B cell (primary cell): ENCODE measurements at places on chromosomes 5 and 9.
A peak's percentile ranks its signal among the peaks of the same experiment; 100 is the strongest.

DNA sequence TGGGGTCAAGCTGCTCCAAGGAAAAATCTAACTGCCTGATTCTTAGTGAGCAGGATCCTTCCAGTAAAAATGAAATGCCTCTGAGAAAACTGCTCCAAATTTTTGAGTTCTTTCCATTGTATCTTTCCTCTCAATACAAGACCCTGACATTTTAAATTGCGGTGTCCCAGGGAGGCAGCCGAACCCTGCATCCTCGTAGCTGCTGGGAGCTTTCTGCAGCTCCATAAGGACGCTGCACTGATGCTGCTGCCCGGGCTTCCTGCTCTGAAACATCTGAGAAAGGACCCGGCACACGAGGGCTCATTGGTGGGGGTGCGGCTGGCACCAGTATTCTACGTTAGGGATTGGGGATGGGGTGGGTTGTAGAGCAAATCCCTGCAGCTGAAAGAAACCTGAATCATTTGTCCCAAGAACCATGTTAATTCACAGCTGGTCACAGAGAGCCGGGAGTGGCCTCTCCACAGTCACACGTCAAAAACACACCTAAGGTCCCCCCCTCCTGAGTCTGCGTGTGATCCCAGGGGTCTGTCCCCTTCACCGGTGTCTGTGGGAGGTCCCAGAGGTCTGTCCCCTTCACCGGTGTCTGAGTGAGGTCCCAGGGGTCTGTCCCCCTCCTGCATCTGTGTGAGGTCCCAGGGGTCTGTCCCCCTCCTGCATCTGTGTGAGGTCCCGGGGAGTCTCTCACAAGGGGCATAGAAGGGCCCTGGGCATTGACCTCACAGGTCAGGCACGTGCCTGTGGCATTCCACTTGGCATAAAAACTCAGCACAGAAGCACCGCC is 63.4 kb upstream of the ZNF354B start:
- H3K27ac ChIP-seq, result no peak overlapping the region
- no peak for DNase-seq
- no peak overlapping the region for H3K4me3 ChIP-seq
- H3K36me3 ChIP-seq, result no peaks in the 10 kb centered on the region
- H3K4me1 ChIP-seq, result no peaks in the 10 kb centered on the region

DNA sequence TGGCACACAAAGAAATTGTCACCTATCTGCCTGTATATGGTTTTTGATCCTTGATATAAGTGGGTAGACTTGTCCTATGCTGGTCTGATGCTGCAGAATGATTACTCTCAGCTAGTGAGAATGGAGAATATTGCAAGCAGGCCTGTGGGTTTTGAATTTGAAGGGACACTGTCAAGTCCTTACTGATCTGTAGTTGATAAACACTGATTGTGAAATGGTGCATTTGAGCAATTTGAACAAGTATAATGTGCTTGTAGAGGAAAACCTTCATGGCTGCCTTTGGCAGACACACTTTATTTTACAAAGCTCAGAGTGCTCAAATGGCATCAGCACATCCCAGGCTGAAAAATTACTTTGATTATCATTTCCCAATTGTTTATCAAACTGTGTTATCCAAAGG is 9.3 kb downstream of the ENTREP1 start:
- no peak overlapping the region for H3K27ac ChIP-seq

DNA sequence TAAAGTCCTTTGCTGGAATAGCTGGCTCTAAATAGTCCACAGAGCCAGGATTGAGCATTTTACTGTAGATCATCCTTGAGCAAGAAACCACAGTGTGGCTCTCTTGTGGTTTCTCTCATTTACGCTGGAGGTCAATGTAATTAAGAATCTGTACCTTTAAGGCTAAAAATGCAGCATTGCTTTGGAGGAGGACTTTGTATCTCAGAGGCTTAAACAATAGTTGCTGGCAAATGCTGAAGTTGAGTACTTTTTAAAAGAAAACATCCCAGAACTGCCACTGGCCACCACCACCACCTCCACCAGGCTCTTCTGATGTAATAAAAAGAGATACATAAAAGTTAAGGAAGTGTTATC is 177.3 kb upstream of the ADAMTSL1 start:
- no peaks in the 10 kb centered on the region for H3K36me3 ChIP-seq
- H3K27me3 ChIP-seq, result no peaks in the 10 kb centered on the region
- no peak overlapping the region for H3K4me3 ChIP-seq
- H3K4me1 ChIP-seq, result no peaks in the 10 kb centered on the region
- H3K27ac ChIP-seq, result no peak overlapping the region

GRCh38 chr5:17252543-17252942 is 35.1 kb downstream of the BASP1 start:
- H3K36me3 ChIP-seq, result peaks cover 3% of the 10 kb centered on the region
- no peak for DNase-seq
- H3K27ac ChIP-seq, result peak overlapping the region; percentile 2
- no peak overlapping the region for H3K4me3 ChIP-seq
- peaks cover 44% of the 10 kb centered on the region for H3K4me1 ChIP-seq

GRCh38 chr5:11715461-11716196 is 188.6 kb downstream of the CTNND2 start:
- no peak for DNase-seq
- H3K36me3 ChIP-seq, result no peaks in the 10 kb centered on the region
- no peaks in the 10 kb centered on the region for H3K4me1 ChIP-seq

GRCh38 chr9:85431339-85432102 is 310.2 kb downstream of the AGTPBP1 start:
- H3K36me3 ChIP-seq, result no peaks in the 10 kb centered on the region
- no peak for DNase-seq
- no peak overlapping the region for H3K27ac ChIP-seq
- no peaks in the 10 kb centered on the region for H3K27me3 ChIP-seq
- H3K4me3 ChIP-seq, result no peak overlapping the region

DNA sequence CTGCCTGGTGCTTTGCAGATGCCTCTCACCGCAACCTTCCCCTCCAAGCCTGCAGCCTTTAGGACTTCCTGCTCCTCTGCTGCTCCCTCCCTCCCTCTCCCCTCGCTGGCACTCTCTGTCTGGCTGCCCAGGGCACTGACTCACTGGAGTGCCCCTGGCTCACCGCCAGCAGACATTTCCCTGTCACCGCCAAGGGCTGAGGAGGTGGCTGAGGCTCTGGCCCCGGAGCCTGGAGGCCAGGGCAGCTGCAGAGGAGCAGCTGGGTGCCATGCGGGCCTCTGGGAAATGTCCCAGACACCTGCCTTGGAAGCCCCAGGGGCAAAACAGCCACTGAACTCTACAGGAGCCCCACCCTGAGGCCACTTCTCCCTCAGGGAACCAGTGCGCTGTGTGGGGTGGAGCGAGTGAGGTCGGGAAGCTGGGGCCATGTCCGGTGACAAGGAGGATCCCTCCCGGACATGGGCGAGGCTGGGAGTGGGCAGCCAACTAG is 53.4 kb downstream of the TENT4A start:
- no peak overlapping the region for H3K27ac ChIP-seq
- H3K27me3 ChIP-seq, result no peaks in the 10 kb centered on the region
- no peak for DNase-seq

GRCh38 chr5:143308731-143309130 is 94.8 kb downstream of the NR3C1 start:
- H3K36me3 ChIP-seq, result peaks cover 76% of the 10 kb centered on the region
- no peaks in the 10 kb centered on the region for H3K27me3 ChIP-seq
- no peak overlapping the region for H3K4me3 ChIP-seq
- H3K27ac ChIP-seq, result no peak overlapping the region
- DNase-seq, result no peak

GRCh38 chr9:128735373-128735772 is 11.4 kb upstream of the ZDHHC12 start:
- peak; percentile 5 for DNase-seq
- no peaks in the 10 kb centered on the region for H3K4me1 ChIP-seq
- H3K36me3 ChIP-seq, result peaks cover 36% of the 10 kb centered on the region

GRCh38 chr9:22228542-22228941 is 218.1 kb upstream of the DMRTA1 start:
- H3K27ac ChIP-seq, result no peak overlapping the region
- no peak for DNase-seq
- H3K4me1 ChIP-seq, result peaks cover 3% of the 10 kb centered on the region
- H3K4me3 ChIP-seq, result no peak overlapping the region

DNA sequence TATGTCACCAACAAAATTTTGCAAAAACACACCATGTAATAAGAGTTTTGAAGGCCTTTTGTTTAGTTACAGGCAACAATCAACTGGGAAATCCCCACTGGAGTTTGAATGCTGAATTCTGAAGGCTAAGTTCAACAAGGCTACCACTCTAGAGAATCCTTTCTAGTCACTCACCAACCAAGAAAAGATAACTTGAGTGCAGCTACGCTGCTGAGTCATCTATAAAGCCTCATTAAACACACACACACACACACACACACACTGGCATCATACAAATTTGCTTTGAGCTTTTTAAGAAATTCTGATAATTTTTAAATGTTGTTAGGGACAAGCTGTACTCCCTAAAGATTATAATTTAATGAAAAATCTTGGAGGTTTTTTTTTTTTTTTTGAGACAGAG is 219.6 kb downstream of the DENND1A start:
- no peaks in the 10 kb centered on the region for H3K36me3 ChIP-seq
- H3K27me3 ChIP-seq, result no peaks in the 10 kb centered on the region
- H3K27ac ChIP-seq, result no peak overlapping the region
- DNase-seq, result no peak

DNA sequence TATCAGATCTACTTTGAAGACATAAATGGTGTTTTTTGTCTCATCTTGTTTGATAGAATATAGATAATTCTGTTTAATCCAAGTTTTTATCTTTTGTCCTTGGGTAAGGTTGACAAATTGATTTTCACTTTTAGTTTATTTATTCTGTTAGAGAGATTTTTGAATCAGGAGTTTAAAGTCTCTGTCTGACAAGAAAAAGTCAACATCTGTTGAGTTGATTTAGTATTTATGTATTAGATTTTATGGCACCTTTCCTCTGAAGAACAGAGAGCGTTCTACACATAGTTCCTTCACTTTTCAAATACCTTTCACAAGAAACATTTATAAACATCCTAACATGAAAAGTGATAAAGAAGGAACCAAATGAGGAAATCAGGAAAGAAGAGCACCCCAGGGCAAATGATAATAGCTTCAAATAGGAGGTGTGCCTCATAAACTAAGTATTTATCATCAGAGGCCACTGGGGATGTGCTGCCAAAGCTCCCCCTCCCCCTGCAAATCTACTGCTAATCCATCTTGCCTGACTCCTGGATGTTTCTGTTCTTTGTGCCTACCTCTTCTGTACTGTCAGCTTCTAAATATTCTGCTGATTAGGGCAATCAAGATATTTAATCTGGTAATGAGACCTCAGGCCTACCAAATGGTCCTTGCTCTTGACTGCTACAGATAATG is 457.7 kb upstream of the CHD1 start:
- no peak overlapping the region for H3K4me3 ChIP-seq
- H3K27ac ChIP-seq, result no peak overlapping the region
- no peak for DNase-seq
- no peaks in the 10 kb centered on the region for H3K36me3 ChIP-seq
- no peaks in the 10 kb centered on the region for H3K4me1 ChIP-seq

GRCh38 chr5:88660264-88660946 is 222.6 kb downstream of the MEF2C start:
- no peaks in the 10 kb centered on the region for H3K36me3 ChIP-seq
- H3K27ac ChIP-seq, result no peak overlapping the region
- DNase-seq, result peak; percentile 39

GRCh38 chr9:37551468-37551867 is 24.7 kb downstream of the FBXO10 start:
- no peaks in the 10 kb centered on the region for H3K4me1 ChIP-seq
- no peaks in the 10 kb centered on the region for H3K36me3 ChIP-seq
- H3K27me3 ChIP-seq, result no peaks in the 10 kb centered on the region
- no peak overlapping the region for H3K4me3 ChIP-seq
- H3K27ac ChIP-seq, result no peak overlapping the region
- DNase-seq, result no peak

- no peaks in the 10 kb centered on the region for H3K27me3 ChIP-seq
- H3K36me3 ChIP-seq, result no peaks in the 10 kb centered on the region
- no peak overlapping the region for H3K4me3 ChIP-seq
- no peak overlapping the region for H3K27ac ChIP-seq
Observed at GRCh38 chr5:15103130-15103529, 231.6 kb upstream of the ANKH start.

- H3K4me1 ChIP-seq, result no peaks in the 10 kb centered on the region
- no peak overlapping the region for H3K4me3 ChIP-seq
- H3K36me3 ChIP-seq, result peaks cover 40% of the 10 kb centered on the region
- no peaks in the 10 kb centered on the region for H3K27me3 ChIP-seq
- no peak for DNase-seq
Observed at GRCh38 chr5:74693191-74693590, 8.2 kb downstream of the HEXB start.

DNA sequence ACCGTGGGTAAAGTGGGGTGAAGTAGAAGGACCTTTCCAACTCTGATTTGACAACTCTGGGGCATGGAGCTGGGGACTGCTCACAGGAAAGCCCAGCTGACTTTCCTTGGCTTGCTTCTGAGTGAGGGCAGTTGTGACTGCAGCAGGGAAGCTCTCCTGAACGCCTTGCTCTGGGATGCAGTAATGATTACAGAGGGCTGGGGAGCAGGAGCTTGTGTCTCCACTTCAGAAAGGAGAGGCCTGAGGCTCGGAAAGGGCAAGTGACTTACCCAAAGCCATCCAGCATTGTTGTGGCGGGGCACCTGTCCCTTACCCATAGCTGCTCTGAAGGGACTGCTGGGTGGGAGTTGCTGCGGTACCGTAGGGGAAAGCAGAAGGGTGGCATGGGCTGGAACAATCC is 41.2 kb downstream of the GSN start:
- no peaks in the 10 kb centered on the region for H3K36me3 ChIP-seq
- no peak for DNase-seq
- H3K4me3 ChIP-seq, result no peak overlapping the region
- no peaks in the 10 kb centered on the region for H3K4me1 ChIP-seq
- H3K27me3 ChIP-seq, result no peaks in the 10 kb centered on the region
- no peak overlapping the region for H3K27ac ChIP-seq

- H3K36me3 ChIP-seq, result peaks cover 1% of the 10 kb centered on the region
- no peak for DNase-seq
- no peak overlapping the region for H3K4me3 ChIP-seq
- H3K27ac ChIP-seq, result no peak overlapping the region
- H3K27me3 ChIP-seq, result no peaks in the 10 kb centered on the region
- H3K4me1 ChIP-seq, result no peaks in the 10 kb centered on the region
Observed at GRCh38 chr5:72245951-72246532, 74.0 kb downstream of the MRPS27 start.

DNA sequence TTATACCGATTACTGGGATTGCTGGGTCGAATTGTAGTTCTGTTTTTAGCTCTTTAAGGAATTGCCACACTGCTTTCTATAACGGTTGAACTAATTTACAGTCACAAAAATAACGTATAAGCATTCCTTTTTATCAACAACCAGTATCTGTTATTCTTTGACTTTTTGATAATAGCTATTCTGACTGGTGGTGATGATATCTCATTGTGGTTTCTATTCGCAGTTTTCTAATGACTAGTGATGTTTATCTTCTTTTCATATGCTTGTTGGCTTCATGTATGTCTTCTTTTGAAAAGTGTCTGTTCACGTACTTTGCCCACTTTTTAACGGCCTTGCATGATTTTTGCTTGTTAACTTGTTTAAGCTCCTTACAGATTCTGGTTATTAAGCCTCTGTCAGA is 74.4 kb downstream of the FAM174A start:
- no peaks in the 10 kb centered on the region for H3K27me3 ChIP-seq
- no peaks in the 10 kb centered on the region for H3K36me3 ChIP-seq
- no peak overlapping the region for H3K27ac ChIP-seq
- no peak overlapping the region for H3K4me3 ChIP-seq
